ENCODE measurements at places on chromosomes 2 and 18.

DNA sequence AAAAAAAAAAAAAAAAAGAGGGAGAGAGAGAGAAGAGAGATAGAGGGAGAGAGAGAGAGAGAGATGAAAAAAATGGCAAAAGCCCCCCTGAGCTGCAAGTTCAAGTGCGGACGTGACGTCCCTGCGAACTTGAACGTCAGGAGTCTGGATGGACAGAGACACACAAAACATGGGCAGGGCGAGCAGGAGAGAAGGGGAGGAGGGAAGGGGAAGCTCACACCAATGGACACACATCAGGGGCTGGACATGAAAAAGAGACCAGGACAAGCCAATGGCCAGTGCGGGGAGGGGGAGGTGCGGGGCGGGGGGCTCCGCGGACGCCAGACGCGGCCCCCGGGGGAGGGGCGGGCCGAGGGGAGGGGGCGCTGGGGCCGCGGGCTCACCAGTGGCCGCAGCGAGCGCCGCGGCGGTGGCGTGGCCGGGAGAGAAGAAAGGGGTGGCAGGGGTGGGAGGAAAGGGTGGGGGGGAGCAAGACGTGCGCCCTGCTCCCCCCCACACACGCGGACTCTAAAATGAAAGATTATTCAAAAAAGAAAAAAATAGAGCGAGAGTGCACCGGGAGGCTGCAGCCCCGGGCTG lies at the start of gene BCL11A:
Gene BCL11A (minus strand): TSS at position 160 of the 579 bp plus-strand sequence. CDS start 384 bp downstream, outside the sequence.
- no peak for DNase-seq

DNA sequence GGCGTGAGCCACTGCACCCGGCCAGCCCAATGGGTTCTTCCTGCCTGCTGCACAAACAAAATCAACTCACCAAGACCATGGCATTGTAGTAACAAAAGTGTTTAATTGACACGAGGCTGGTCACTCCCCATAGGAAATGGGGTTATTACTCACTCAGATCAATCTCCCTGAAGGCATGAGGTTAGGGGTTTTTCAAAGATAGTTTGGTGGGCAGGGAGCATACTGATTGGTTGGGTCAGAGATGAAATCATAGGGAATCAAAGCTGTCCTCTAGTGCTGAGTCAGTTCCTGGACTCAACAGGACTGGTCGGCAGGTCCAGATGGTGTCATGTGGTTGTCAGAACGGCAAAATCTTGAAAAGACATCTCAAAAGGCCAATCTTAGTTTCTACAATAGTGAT lies 122.1 kb downstream of the TMEM17 start:
- no peak for DNase-seq

DNA sequence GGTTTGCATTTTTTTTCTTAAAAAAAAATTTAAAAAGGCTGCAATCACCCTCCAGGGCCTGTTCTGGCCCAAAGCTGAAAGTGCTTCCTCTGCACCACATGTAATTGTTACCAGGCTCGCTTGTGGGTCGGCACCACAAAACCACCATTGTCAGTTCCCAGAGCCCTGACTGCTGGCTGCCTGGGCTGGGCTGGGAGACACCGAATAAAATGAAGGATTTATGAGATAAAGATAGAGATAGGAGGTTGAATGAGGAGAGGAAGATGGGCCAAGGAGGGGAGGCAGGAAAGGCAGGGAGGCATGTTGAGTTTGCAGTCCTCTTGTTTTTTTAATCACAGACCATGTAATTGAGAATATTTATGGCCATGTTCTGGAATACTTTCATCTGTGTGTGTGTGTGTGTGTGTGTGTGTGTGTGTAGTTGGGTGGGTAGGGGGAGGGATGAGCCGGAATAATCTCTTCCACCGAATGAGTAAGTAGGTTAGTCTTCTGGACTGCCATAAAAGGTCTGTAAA lies 14.7 kb downstream of the NRP2 start:
- DNase-seq = no peak

DNA sequence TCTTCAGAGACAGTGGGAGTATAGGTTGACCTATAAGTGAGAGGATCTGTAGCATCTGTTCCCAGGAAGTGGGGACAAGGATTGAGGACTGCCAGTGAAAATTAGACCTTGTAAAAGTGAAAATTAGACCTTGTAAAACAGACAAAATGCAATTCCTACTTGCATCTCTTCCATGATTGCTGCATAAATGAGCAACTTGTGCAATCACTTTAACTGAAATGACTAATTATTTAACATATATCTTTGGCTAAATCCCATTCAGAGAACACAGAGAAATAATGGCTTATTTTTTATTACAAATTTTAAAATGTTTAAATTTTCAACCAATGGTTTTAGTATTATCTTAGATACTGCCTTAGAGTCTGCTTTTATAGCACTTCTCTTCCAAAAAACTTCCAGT lies 67.2 kb upstream of the NABP1 start:
- no peak for DNase-seq

DNA sequence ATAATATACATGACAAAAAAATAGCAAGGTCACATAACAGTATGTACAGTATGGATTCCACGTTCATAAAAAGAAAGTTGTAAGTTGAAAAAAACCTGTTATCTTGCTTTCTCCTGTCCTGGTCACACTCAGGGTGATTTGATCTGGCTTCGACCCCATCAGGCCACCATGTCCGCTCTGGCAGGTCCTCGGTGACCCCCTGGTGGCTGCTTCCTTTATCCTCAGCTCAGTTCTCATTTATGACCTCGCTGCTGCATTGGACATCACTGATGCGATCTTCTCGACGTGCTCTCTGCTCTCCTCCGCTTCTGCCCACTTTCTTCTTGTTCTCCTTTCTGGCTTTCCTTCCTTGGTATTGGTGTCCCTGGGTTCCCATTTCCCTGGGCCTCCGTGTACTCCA lies 29.7 kb downstream of the DGKD start:
- DNase-seq = no peak

DNA sequence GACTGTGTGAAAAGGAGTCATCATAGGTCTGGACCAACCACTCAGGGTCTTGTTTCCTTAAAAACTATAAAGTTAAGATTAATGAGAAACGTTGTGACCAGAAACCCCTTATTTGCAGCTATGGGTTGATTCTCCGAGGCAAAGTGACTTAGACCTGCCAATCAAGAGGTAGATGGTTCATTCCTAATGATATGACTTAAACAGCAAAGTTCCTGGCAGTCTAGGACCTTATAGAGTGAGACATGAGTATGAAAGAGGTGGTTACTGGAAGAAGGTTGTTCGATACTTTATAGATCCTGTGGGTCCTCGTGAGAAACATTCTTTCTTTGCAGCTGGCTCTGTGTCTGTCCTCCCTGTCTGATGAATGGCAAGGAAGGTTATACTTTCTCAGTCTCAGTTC lies 8.0 kb downstream of the SFXN5 start:
- no peak for DNase-seq

GRCh38 chr18:68548904-68549870 lies 165.7 kb downstream of the TMX3 start:
- no peak for DNase-seq

GRCh38 chr2:126495189-126495588 lies 160.8 kb upstream of the GYPC start:
- no peak for DNase-seq

- no peak for DNase-seq
These were observed 71.7 kb upstream of the CDH2 start for GRCh38 chr18:28248653-28249052.

GRCh38 chr2:191724015-191724414 lies 46.1 kb downstream of the NABP1 start:
- DNase-seq = no peak

- DNase-seq = no peak
These were observed at the start of gene DIPK1C for GRCh38 chr18:74457043-74457724. DIPK1C (minus strand) TSS chr18:74457308; CDS start chr18:74457259, 49 bp downstream.

GRCh38 chr18:76564117-76564516 lies 69.1 kb upstream of the ZNF516 start:
- no peak for DNase-seq

DNA sequence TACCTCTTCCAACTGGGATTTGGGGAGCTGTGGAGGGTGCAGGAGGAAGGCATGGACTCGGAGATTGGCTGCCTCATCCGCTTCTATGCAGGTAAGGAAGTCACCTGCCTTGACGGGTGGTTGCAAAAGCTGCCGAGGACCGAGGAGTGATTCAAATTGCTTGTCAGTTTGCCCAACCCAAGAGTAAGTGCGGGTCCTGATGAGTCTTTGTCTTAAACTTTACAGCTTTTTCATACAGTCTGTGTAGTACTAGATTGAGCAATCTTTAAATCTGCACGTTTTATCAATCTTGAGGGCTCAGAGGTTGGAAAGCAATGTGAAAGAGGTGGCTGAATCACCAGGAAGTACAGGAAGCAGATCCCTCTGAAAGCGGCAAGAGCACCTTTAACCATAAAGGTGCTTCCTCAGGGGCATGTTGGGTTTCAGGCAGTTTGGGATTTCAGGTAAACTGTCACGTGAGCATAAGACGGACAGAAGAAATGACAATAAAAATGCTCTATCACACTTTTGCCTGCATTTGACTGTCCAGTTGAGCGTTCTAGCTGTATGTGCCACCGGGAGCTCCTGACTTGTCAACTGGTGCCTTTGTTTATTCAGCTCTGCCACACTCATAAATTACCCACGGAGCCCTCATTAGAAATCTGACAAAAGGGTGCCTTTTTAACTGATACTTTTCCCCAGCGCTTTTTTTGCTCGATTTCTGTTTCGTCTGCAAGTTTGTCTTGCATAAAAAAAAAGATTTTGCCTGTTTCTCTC lies 2.0 kb downstream of the PHLPP1 start:
- DNase-seq = no peak

GRCh38 chr2:149666809-149667320 lies 79.3 kb upstream of the MMADHC start:
- DNase-seq = no peak

GRCh38 chr2:45984366-45984765 lies 312.8 kb upstream of the EPAS1 start:
- DNase-seq = no peak

- no peak for DNase-seq
These were observed 67.1 kb upstream of the DSEL start for GRCh38 chr18:67583621-67584020.

GRCh38 chr2:195995499-195995898 lies 73.1 kb downstream of the DNAH7 start:
- DNase-seq = no peak

GRCh38 chr2:45343251-45344017 lies 267.6 kb downstream of the SRBD1 start:
- DNase-seq = no peak

- DNase-seq = no peak
These were observed 15.4 kb downstream of the CPLX4 start for GRCh38 chr18:59303006-59303405.

GRCh38 chr2:190451561-190452176 lies 43.5 kb downstream of the MFSD6 start:
- no peak for DNase-seq

DNA sequence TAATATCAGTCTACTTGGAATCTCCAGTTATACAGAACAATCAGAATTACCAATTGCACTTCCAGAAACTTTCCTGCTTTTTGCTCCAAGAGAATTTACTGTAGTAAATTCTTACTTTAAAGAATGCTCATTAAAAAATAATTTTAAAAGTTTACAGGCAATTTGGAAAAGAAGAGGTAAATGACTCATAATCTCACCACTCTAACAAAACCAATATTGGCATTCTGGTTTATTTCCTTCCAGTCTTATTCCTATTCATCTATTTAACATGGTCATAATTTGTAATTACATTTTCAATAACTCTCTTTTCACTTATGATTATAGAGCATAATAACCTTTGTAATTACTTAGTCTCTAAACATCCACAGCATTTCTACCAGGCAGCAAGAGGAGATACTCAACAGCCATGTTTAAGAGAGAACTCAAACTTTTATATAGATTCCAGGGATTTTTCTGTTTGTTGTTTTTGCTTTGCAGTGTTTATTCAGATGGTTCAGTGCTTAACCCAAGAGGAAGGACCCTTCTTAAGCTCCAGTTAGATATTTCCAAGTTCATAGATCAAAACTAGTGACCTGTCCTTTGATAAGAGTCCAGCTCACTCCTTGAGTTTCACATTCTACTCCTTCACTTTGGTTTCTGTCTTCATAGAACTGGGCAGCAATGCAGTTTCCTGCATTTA lies 464.7 kb downstream of the TXNL1 start:
- no peak for DNase-seq

DNA sequence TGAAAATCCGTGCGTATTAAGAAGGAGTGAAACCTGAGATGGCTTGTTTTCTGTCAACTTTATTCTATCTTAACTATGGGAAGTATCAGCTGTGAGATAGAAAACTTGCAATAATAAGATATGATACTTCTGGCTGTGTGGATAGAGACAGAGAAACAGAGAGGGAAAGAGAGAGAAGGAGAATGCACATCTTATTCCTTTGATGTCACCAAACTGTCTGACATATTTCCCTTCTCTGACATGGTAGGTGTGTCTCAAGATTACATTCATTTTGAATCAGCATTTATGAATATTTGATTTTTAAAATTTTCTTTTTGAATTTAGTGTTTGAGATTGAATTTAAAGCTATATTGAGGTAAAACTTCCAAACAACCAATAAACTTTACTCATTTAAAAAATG lies 69.4 kb downstream of the CDC42EP3 start:
- no peak for DNase-seq

- DNase-seq = no peak
These were observed 383.8 kb downstream of the NRXN1 start for GRCh38 chr2:50648041-50648700.

DNA sequence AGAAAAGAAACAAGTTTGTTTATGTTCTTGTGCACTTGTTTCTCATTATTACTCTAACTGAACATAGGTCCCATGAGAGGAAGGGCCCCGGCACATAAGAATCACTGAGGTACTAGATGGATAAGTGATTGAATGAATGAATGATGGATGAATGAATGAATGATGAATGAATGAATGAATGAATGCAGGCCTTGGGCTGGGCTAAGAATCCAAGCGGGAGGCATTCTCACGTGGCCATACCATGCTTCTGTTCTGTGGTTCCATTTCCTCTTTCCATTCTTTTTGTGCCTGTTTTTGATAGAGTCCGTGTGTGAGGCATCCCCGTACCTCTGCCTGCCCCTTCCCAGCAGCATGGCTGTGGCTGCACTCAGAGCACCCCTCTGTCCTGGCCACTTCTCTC lies 94.8 kb downstream of the SH3BP4 start:
- DNase-seq = no peak

DNA sequence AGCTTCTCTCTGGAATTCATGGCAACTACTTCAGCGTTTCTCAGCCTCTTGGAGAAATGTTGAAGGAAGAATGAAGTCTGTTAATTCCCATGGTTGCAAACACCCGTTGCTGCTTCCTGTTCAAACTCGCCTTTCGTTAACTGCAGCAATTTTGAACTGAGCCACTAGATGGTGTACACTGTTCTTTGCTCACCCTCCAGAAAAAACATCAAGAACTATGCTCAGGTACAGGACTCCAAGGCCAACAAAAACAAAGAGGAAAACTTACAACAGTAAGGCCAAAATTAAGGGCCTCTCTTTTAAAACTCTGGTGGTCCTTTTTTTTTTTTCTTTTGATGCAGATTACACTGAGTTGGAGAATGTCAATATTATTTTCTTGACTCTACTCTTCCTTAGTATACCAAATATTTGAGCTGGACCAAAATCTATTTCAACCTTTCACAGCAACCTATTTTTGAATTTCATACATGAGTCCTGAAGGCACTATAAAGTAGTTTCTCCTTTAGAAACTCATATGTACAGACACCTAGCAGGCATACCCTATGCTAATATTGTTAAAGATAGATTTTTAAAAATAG lies 58.2 kb downstream of the KLHL14 start:
- peak; percentile 10 for DNase-seq

DNA sequence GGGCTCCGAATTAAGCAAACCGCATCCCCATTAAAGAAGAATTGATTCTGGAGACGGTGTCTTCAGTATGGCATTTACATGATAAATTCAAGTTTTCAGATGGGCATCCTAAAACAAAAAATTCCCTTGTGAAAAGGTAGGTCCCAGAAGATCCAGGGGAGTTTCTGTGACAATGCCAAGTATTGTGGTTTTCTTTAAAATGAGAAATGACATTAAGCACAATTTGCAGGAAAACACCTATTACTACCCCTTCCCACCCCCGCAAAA lies 689 bp upstream of the YWHAQ start:
- DNase-seq = no peak

Measured in stimulated activated CD4-positive, alpha-beta T cell treated with anti-CD3 and anti-CD28 coated beads, Interleukin-4, amount 100 ng/mL, for 48 hours (primary cell).